ENCODE measurements at places on chromosomes 6 and 20.

DNA sequence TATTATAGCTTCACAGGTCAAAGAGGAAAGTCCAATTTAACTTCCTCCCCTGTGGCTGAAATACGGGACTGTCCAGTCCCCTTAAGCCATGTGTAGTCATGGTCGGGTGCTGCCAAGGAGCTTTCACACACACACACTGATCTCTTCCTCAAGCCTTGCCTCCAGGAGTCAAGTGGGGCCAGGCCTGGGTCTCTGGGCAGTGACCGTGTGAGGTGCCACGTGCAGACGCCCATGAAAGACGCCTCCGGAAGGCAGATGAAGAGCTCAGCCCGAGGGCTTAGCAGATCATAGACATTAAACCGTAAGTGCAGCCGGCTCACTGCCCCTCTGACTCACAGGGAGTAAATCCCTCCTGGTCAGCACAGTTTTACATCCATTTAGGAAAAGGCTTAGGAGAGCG, 4.2 kb downstream of the GABRR2 start:
- DNase-seq, result no peak

GRCh38 chr20:56422076-56422823, 10.2 kb downstream of the CASS4 start:
- DNase-seq, result no peak

DNA sequence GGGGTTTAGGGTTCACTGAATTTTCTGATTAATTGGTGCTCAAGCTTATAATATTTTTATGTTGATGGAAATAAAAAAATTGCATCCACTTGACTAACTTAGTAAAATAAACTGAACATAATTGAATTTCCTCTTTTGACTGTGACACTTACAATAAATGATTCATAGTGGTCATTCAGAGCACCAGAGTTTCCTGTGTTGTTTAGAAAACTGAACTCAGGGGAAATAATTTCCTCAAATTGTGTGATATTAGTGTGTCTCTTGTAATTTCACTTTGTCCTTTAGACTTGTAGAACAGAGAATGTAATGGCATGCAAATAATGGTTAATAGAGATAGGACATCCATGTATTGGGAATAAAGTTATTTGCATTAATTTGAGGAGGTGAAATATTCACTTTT, 319.7 kb upstream of the MAN1A1 start:
- DNase-seq, result no peak

DNA sequence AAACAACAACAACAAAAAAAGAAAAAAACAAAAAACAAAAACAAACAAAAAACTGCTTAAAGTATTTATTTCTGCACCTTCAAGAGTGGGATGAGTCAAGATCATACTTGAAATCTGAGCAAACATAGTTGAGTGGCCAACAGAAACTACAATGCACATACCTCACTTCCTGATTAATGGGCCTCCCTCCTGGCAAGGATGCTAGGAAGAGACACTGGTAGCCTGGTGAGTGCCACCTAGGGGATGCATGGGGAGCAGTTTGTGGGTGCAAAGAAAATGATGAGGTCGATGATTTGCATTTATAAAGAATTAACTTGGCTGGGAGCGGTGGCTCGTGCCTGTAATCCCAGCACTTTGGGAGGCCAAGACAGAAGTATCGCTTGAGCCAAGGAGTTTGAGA, 808.1 kb downstream of the MAFB start:
- no peak for DNase-seq

GRCh38 chr6:146887447-146888077, 288.8 kb downstream of the ADGB start:
- no peak for DNase-seq

GRCh38 chr6:44057238-44057930, 69.9 kb downstream of the MRPL14 start:
- no peak for DNase-seq

DNA sequence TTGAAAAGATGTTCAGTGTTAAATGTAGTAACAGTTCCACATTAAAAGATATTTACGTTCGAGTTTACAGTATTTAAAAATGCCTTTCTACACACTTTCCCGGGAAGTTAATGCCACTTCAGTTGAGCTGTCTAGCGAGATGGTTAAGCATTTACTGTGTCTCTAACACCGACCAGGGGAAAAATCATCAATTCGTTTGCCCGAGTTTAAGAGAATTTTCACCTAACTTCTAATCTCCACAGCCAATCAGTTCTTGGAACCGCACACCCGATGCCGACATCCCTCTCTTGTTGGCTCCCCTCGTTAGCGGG, 58.2 kb downstream of the FAM217A start:
- DNase-seq, result no peak

- no peak for DNase-seq
Measured at GRCh38 chr20:59737073-59737666, 132.8 kb downstream of the PHACTR3 start.
